Muscle of arm (tissue), 14 donors: ENCODE measurements at places on chromosomes 13 and 19. TPM values are rescaled to one million over a fixed set of nuclear protein-coding genes. Genes with fewer than 3 reads are reported as not detected.

GRCh38 chr19:5298471-5298901 is 42.1 kb downstream of the PTPRS start:
- no peak for DNase-seq

DNA sequence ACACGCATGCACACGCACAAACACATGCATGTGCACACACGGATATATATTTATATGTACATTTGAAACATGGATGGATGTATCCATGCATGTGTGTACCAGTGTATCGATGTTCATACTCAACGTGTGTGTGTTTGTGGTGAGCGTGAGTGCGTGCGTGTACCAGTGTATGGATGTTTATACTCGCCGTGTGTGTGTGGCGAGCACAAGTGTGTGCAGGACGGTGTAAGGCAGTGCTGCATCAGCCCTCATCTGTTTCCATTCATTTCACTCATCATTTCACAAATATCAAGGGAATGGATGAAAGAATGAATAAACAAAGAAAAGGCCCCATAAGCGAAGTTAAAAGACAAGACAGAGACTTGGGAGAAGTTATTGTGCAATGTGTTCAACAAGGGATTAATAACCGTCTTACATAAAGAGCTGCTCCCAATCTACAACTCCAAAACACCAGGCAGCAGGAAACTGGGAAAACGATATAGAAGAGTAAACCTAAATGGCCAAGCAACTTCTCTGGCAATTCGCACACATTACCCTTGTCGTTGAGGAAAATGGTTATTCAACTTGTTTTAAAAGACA is 21.7 kb upstream of the MIER2 start:
- no peak for DNase-seq

LAIR1 gene
- polyA plus RNA-seq = 13.9 TPM

FUT3 gene
- not detected for polyA plus RNA-seq
